ENCODE measurements at places on chromosomes 13 and 19.

DNA sequence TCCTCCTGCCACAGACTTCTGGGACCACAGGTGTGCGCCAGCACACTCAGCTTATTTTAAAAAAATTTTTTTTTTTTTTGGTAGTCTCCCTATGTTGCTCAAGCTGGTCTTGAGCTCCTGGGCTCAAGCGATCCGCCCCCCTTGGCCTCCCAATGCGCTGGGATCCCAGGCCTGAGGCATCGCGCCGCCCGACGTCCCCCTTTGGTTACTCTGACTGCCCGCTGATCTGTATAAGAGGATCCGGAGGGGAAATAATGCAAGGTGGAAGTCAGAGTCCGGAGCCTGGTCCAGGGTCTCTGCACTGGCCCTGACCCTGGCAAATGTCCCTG lies 486 bp upstream of the ZNF805 start:
- DNase-seq, result no peak

GRCh38 chr13:49259586-49259985 lies 11.9 kb downstream of the CDADC1 start:
- no peak for DNase-seq

- DNase-seq, result peak; percentile 35
Measured at GRCh38 chr13:99442273-99442895, 58.9 kb upstream of the TM9SF2 start.

DNA sequence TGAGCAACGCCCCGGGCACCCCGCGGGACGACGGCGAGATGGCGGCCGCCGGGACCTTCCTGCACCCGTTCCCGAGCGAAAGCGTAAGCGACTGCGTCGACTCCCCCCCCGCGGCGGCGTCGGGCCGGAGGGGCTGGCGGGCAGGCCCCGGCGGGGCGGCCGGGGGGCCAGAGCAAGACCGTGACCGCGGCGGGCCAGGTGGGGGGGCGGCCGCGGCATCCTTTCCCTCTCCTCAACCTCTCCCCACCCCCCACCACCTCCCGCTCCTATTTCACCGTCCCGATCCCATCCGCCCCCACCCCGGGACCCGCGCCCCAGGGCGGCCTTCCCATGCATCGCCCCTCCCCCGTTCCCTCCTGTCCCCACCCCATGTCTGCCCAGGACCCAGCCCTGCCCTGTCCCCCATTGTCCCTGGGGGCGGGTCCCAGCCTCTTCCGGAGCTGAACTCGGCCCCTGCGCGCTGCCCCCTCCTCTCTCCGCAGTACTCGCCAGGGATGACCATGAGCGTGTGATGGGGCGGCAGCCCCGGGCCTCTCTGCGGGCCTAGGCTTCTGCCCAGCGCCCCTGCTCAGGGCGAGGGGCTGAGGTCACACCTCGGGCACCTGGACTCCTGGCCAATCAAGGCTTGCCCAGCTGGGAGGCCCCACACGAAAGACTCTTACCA lies 4.1 kb downstream of the ISYNA1 start:
- DNase-seq, result no peak

DNA sequence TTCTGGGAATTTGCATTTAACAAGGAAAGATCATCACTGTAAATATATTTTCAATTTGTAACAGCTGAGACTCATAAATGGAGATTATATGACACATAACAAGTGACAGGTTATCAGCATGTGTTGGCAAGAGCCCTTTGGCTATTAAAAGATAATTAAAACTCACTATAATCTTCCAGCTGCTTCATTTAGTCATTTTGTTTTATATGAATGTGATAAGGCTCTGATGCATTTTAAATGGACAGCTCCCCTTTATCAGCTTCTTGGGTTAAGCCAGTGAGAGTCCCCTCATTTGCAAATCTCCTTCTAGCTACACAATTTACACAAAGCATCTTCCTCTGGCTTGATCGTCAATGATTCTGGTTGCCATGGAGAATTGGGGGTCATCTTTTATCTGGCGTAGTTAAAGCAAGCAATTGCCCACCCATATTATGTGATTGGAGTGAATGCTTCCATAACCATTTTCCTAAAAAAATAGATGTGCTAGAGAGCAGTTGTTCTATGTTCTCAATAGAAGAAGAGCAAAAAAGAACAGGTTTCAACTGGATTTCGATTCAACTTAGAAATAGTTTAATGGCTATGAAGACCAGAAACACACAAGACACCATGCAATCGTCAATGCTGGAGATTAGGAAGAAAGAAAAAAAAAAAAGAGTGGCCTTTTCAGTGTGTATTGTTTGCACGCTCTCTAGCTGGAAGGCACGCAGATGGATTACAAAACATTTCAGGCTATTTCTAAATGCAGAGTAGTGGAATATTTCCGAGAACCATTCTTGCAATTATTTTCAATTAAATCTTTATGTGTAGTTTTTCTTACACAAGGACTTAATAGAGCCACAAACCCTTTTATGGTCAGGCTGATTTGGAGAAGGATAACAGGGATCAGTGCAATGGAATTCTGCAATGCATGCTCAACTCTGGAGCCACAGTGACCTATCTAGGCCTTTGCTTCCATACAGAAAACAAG lies 27.4 kb downstream of the STARD13 start:
- no peak for DNase-seq

DNA sequence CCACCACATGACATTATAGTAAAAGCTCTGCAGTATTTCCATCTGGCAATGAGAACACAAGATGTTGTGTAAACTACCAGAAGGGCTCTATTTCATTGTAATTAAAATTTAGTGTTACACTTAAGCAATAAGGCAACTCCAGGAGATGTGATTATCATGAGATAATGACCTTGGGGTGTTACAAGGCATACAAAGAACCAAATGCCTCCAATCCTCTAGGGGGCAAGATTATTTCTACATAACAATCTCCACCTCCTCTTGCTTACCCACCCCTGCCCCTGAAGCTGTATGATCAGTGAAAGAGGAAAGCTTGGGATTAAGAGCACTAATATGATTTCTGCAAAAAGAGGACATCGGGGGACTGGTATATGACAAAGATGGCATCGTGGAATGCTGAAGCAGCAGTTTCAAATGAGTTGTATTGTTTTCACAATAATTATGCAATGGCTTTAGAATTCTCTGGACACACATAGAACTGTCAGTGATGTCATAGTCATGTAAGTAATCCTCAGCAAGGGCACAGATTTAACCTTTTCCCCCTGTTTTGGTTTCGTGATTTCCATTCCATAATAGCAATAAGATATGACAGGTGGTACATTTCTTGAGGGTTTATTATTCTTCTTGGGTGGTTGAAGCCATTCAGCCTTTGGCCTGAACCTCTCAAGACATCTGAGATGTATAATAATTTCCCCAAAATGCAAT lies 295.3 kb downstream of the MZT1 start:
- no peak for DNase-seq
